ENCODE measurements at places on chromosomes 1 and 21.

DNA sequence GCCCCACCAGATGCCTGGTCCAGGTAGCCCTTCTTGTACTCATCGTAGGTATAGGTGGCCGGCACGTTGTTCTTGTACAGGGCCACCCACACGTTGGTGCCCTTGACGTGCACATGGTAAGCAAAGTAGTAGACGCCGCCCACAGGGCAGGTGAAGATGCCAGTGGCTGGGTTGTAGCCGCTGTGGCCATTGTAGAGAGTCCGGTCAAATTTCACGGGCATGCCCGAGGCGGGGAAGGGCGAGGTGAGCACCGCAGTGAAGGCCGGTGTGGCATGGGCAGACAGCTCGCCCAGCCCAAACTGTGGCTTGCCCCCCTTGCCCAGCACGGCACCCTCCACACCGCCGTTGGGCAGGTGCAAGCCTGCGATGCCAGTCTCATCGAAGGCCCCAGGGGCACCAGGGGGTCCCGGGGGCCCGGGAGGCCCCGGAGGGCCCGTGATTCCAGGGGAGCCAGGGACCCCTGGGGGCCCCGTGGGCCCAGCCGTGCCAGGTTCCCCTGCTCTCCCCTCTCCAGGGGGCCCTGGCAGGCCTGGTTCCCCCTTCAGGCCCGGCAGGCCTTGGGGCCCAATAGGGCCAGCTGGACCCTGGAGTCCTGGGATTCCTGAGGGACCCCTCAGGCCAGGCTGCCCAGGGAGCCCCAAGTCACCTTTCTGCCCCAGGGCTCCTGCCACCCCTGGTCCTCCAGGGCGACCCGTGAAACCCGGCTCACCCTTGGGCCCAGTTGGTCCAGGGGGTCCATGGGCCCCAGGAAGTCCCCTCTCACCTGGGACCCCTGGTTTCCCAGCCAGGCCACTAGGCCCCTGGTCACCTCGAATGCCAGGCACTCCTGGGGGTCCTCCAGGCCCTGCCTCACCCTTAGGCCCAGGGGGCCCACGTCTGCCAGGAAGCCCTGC is 9.2 kb downstream of the ADPRS start:
- DNase-seq, result no peak

DNA sequence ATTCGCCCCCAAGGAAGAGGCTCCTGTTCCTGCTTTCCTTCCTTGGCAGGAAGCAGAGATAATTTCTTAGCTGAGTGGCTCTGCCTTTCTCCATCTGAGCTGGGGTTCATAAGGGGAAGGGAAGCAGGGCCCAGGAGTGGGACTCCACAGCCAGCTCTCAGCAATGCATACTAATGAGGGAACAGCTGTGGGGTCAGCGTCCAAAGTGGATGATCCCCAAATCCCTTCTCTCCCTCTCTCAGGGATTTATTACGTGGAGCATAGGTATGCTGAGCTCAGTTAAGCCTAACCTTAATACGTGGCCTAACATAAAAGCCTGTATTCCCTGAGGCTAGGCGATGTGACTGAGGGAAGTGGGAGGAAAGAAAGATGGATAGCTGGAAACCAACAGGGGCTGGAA is 87.3 kb upstream of the CTTNBP2NL start:
- no peak for DNase-seq

GRCh38 chr1:94000510-94001282 is 91.5 kb upstream of the GCLM start:
- no peak for DNase-seq

DNA sequence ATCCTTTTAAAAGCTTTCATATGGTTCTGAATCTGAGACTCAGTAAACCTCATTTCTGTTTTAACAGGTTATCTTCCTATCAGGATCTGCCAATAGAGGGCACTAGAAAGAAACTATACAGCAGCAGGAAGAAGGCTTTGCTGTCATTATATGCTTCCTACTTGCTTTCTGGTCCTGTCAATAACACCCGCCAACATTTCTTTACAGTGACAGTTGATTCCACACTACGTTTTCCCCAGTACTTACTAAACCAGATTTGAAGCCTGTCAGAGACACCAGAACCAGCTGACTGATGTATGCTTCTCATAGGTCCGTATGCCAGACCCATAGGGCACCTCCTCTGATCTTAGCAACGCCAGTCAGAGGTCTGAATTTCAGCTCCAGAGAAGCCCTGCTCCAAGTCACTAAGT is 341.0 kb upstream of the NEGR1 start:
- peak; percentile 15 for DNase-seq

Data from activated T-cell treated with anti-CD3 and anti-CD28 coated beads, Interleukin-2, amount 50 U/mL, for 48 hours (primary cell).